ENCODE measurements at places on chromosomes 12 and 14.

DNA sequence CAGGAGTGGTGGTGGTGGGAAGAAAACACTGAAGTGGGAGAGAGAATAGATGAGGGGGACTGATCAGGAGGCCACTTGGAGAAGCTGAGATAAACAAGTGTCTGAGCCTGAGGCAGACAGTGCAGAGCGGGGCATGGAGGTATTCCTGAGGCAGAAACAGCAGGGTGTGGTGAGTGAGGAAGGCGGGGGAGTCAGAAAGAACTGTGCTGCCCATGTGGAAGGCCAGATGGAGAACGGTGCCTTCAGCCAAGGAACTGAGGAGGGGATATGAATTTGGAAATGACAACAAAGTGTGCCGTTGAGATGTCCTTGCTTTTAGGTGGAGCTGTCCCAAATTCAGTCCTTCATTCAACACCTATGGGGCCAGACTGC is 13.7 kb downstream of the APPL2 start:
- no peak for DNase-seq

GRCh38 chr14:54775486-54776140 is 127.0 kb downstream of the GCH1 start:
- no peak for DNase-seq

DNA sequence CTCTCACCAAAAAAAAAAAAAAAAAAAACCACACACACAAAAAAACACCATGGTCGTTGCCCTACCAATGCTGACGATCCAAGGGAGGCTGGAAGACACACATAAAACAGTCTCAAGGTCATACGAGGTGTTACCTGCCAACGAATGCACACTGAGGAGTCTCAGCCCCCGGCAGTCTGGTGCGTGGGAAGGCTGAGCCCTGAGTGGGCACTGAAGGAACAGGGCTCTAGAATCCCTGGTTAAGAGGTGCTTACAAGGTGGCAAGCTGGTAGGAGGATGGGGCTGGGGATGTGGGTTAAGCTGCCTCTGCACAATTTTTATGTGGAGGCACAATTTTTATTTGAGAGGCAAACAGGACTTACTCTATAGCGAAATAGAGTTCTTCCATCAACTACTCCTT is 7.9 kb downstream of the LTBP2 start:
- no peak for DNase-seq

- no peak for DNase-seq
Measured at GRCh38 chr12:114343585-114344302, 62.2 kb downstream of the TBX5 start.

GRCh38 chr14:30395065-30395464 is 163.9 kb upstream of the G2E3 start:
- no peak for DNase-seq

GRCh38 chr14:67191768-67192290 is 2.6 kb downstream of the GARIN2 start:
- DNase-seq = no peak

GRCh38 chr12:64801381-64801780 is 23.1 kb upstream of the TBC1D30 start:
- DNase-seq = no peak

GRCh38 chr12:60930151-60930550 is 1330.1 kb upstream of the USP15 start:
- DNase-seq = peak; percentile 71

- no peak for DNase-seq
Measured at GRCh38 chr14:94961386-94962165, 191.7 kb upstream of the GSC start.

DNA sequence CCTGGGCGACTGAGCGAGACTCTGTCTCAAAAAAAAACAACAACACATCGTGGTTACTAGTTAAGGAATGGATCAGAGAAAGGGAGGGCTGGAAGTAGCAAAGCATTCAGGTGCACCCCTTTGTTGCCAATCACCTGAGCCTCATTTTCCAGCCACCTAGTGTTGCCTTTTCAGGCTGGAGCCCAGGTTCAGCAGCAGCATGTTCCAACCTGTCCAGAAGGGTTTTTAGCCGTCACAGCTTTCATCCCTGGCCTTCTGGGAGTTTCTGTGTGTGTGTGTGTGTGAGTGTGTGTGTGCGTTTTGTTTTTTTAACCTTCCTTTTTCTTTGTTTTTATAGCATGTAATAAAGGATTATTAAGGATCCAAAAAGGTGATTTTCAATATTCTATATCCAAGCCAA is 121.1 kb upstream of the ATF1 start:
- no peak for DNase-seq

DNA sequence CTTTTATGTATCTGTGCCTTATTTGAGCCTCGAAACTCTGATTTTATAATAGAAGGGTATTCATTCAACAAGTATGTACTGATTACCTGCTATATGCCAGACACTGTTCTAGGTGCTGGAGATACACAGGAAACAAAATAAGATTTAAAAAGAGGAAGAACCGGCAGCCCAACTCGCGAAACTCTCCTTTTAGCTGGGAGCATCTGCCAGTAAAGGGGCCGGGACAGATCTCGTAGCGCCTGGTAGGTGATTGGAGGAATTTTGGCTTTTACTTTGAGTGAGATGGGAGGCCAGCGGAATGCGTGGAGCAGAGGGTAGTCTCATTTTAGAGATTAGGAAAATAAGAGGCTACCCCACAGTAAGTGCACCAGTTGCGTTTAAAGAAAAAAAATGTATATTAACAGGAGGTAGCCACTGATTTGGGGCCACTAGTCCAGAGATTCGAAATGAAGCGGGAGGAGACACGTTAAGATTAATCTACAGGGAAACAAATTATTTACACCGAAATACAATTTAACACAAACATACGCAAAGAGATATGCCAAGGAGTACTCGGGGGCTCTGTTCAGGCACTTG is 520 bp upstream of the MON2 start:
- DNase-seq = peak; percentile 79

- no peak for DNase-seq
Measured at GRCh38 chr12:102504280-102504679, 23.9 kb upstream of the IGF1 start.

- DNase-seq = no peak
Measured at GRCh38 chr12:6772331-6772695, at the start of gene LAG3. Gene LAG3 (plus strand): TSS chr12:6772520. CDS start chr12:6772853, 333 bp downstream.

DNA sequence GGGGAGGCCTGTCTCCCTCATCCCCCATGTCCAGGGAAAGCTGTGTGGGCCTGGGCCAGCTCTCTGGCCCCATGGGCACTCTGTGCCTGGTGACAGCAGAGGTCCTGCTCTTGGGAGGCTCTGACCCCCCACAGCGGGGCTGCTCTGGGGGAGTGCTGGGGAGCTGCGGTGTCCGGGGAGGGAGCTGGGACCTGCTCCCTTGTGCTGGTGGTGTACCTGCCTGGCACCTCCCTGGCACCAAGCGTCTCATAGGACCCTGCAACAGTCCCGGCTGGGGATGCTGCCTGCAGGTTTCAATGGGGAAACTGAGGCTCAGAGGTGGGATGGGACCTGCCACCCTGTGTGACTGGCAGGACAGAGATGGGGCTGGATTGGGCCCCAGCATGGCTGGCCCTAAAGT is 111.3 kb downstream of the KIF26A start:
- no peak for DNase-seq

DNA sequence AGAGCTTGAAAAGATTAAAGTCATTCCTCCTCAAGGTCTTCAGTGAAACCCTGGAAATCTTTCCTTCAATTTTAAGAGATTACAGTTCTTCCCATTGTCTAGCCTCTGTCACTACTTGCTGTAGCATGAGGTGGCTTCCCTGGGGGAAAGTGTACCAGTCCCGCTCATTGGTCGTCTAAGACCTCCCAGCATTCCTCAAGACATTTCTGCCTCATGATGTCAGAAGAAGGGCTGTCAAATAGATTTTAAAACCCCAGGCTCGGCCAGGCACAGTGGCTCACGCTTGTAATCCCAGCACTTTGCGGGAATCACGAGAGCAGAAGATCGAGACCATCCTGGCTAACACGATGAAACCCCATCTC is 46.7 kb downstream of the SMUG1 start:
- DNase-seq = no peak

GRCh38 chr12:85130646-85131045 is 94.5 kb downstream of the LRRIQ1 start:
- DNase-seq = no peak

DNA sequence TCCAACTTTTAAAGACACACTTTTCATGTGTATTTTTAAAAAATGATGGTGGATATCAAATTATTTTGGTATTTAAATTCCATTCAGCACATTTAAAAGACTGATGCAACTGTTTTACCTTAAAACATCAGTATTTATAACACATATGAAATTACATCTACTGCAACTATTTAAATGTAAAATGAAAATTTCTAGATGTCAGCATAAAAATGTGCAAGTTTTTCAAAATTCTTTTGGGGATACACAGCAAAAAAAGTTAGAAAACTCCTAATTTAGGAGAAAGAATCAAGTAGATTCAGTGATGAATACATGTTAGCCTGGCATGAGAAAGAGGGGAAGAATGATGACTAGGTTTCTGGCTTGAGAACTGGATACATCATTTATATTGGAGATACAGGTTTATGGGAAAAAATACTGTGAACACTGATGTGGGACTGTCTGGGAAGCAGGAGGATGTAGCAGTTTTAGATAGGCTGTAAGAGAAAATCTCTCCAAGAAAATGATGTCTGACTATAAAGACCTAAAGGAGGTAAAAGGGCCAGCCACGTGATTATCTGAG is 9.2 kb downstream of the SOS2 start:
- DNase-seq = no peak

DNA sequence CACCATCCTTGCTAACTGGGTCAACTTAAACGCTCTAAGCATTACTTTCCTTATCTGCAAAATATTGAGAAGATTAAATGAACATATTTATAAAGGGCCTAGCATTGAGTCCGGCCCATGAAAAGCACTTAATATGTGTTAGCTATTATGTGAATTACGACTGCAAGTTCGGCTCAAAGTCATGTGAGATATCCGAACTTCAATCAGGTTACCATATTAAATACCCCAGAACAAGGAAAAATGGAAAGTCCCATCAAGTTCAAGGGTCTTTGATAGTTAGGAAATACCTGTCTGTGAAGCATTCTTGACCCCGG is 487 bp upstream of the NRDE2 start:
- no peak for DNase-seq

- peak; percentile 73 for DNase-seq
Measured at GRCh38 chr14:37595809-37596621, 586 bp downstream of the TTC6 start.

DNA sequence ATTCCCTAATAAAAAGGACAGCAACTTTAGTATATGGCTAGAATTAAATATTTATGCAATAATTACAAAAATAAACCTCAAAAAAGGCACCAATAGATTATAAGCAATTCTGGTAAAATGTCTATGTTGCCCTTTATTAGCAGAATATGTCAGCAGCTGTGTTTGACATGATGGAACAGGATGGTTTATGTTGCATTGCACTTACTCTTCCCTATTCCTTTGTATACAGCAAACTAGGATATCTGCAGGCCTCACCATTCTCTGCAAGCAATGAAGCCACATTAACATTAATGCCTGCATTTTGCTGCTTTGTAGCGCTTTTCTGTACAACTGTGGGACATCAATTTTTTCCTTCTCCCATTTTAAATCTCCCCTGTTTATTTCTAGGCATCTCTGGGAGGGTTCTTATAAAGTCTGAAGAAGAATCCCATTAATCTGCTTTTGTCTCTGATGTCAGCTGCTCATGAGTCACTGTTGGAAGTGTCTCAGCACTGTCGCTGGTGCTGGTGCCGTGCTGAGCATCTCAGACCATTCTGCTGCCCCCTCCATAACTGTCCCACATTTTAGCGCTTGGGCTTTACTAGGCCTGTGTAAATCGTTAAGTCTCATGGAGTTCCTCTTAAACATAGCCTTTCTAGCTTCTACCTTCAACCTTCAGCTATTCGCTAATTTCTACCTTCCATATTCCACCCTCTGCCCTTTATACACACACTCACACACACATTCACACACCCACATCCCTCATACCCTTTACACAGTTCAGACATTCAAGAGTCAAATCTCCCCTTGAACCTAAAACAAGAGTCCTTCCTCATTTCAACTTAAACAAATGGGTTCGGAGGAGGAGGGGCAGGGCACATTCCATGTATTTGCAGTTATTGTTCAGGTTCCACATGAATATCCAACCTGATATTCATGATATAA is 64.4 kb upstream of the TRHDE start:
- DNase-seq = no peak

- peak; percentile 66 for DNase-seq
Measured at GRCh38 chr12:68559984-68560850, 50.5 kb upstream of the RAP1B start.

DNA sequence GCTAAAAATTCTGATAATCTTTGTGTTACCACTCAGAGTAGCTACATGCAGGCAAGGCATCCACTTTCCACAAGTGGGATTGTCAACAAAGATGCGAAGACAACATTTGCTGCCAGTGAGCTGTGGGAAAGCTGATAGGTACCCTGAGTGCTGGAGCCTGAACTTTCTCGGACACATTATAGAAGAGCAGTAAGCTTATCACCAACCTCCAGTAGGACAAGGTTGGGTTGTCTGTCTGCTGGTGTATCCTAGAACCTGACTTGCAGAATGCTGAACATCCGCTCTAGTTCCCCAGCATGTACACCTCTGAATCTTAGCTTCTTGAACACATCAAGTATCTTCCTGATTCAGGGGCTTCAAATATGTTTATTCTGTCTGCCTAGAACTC is 103.8 kb upstream of the PPM1H start:
- no peak for DNase-seq

DNA sequence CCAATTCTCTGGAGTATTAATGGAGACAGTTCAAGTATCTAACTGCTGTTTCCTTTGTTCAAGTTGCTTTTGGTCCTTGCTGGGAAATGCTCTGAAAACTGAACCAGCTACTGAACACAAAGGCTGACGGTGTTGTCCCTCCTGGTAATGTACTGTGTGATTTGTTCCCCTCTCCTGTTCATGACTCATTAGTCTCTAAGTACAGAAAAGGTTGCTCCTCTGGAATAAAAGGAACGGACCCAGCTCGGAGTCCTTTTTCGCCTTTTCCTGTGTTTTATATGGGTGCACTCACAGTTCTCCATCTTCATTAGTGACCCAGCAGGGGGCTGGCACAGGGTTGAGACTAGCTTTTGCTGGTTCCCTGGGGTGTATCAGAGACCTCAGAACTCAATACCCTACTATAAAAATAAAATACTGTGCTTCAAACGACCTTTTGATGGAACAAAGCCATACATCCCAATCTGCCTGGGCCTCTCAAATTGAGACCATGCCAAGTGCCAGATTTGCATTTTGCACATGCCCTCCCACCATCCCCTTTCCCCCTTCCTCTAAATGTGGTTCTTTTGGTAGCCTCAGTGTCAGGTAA is 269.7 kb downstream of the RAD51B start:
- DNase-seq = no peak

DNA sequence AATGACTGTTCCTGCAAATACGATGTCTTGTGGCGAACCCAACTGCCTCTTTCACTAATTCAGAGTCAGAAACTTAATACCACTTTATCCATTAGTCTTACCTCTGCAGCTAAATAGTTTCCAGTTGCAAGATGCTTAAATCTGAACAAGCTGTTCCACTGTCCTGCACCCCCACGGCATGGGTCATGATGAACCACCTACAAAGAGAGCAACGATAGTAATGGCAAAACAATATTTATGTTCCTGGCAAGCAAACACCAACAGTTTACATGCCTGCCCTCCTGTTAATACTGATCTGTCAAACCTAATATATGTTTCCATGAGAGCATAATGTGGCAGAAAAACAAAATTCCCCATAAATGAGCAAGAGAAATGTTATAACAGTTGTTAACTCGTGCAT is 121.9 kb downstream of the ITPR2 start:
- no peak for DNase-seq
